ENCODE measurements at places on chromosomes 3 and 15.

DNA sequence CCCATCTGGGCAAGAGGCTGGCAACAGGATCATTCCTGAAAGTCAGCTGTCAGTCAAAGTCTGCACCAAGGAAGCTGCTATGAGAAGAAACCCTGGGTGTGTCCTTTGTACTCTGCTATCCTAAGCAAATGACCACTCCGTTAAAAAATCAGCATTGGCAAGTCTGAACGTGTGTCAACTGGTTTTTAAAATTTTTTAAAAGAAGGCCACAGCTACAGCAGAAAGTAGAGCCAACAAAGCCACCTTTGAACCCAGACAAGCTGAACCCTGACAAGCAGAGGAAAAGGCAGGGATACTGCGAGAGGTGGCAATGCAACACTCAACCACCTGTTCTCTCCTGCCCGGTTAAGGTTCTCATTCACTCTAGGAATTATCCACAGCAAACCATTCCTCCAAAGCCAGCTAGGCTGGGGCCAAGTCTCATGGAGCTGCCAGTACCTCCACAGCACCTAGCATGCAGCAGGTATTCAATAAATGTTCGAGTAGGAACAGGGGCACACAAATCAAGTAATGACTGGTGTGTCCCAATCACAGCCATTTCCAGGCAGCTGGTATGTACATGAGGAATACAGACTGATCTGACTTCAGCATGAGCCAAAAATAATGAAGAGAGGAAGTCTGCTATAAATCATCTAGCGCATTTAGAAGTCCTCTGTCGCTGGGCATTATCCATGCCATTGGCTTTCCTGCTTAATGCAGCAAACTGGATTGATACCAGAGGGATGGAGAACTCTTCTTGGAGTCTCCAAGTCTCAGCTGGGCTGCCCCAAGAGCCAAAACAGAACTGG, 76.0 kb downstream of the ADCY5 start:
- DNase-seq, result no peak

DNA sequence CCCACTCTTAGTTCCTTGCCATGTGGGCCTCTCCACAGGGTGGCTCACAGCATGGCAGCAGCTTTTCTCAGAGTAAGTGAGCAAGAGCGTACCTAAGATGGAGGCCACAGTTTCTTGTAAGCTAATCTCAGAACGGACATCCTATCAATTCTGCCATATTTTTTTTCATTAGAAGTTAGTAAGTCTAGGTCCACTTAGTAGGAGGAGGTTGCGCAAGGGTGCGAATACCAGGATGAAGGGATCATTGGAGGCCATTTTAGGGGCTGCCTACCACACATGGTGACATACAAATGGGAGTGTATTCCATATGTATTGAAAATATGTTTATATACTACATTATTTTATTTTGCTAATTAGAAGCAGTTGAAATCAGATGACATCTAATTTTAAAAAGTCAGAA, 31.5 kb downstream of the NR1D2 start:
- no peak for DNase-seq

DNA sequence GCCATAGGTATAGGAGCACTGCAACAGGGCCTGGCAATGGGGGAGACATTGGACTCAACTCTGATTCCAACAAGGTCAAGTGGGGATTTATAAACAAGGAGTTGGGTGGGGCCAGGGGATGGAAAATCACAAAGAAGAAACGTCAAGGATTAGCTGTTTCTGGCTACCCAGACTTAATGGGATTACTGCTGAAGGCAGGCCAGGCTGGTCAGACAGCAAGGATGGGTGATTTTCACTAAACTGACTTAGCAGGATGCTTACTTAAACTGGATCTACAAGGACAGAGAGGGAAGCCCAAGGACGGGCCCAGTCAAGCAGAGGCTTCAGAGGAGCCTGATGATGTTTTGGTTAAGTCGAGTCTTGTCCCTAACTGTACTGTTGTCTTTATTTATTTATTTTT, 76.2 kb downstream of the USP13 start:
- no peak for DNase-seq

DNA sequence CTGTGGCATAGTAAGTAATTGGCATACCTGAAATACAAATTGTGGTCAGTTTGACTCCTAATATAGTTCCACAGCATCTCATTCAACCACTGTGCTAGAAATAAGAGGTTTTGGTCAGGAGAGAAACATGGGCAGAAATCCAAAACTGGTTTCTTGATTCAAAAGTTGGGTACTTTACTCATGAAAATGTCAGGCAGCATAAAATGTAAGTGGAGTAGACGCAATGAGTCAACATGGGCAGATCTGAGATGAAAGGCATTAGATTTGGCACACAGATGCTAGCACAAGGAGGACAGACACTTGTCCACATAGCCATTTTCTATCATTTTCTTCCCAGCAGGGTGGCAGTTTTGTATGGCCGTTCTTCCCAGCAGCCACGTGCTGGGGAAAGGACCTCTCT, 255.8 kb upstream of the CDIN1 start:
- no peak for DNase-seq

- DNase-seq, result no peak
Observed at GRCh38 chr3:18121020-18121419, 304.1 kb downstream of the SATB1 start.

DNA sequence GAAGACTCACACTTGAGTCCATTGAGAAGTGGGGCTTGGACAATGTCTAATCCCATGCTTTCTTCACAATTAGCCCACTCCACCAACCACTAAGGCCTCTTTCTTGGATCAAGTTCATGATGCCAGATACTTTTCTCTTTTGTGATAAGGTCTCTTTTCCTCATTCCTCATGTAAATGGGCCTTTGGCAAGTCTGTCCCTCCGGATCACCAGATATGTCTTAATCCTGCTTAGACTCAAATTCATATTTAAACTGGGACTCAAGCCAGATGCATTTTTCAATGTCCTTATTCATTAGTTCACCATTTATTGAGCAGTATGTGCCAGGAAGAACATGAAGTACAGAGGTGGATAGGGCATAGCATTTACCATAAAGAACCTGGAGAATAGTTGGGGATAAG, 671.1 kb downstream of the TBL1XR1 start:
- no peak for DNase-seq

DNA sequence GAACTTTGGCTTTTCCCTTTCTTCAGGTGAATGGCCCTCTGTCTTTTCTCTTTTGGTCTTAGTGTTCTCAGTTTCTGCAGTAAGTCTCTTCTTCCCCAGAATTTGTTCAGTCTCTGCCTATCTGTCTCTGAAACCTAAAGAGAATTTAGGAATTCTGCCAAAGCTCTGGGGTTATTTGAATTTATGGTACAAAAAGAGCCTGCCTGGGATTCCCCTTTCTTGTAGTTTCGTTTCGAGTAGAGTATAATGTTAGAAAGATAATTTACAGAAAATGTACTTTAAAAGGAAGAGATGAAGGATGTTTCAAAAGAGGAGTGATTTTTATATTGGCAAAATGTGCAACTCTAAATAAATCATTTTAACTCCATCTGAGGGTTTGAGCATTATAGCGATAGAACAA, 247.4 kb upstream of the SATB1 start:
- no peak for DNase-seq

- no peak for DNase-seq
Observed at GRCh38 chr15:66389859-66390381, 3.2 kb downstream of the MAP2K1 start.

GRCh38 chr3:23258110-23258509, 55.0 kb downstream of the UBE2E2 start:
- DNase-seq, result no peak
